ENCODE measurements at places on chromosomes 1 and 21.

DNA sequence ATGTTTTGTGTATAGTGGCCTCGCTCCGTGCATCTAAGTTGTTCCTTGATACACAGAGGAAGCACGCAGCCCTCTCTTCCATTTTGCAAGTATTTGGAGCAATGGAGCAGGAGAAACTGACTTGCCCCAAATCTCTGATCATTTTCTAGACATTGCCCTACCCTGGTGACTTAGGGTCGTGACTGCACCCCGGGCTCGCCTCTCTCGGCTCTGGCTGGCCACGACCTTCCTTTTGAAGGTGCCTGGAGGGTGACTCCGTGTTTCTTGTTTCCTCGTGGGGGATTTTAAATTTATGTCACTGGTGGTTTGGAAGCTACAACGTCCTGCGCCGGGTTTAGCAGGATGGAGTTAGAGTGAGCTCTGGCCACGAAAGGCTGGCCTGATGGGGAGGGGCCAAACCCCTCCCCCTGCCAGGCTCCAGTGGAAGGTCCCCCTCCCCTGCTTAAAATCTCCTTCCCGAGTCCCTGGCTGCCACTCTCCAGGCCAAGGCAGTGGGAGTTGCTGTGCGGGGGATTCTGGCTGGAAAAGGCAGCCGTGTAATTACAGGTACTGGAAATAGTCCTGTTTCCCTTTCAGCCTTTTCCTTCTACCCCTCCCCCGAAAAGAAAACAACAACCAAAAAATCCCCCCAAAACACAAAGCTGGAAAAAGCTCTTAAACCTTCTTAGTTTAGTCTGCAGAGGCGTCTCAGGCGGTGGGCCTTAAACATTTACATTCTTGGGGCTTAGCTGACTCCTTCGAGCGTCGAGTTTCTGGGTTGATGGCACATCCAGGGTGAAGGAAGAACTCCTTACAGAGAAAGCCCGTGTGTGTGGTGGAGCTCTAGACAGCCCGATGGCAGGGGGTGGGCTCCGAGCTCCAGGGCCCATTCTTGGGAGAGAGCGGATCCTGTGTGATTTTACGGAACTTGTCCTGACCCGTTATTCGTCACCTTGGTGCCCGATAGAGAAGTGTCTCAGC lies 28.1 kb downstream of the SPSB1 start:
- DNase-seq, result no peak

DNA sequence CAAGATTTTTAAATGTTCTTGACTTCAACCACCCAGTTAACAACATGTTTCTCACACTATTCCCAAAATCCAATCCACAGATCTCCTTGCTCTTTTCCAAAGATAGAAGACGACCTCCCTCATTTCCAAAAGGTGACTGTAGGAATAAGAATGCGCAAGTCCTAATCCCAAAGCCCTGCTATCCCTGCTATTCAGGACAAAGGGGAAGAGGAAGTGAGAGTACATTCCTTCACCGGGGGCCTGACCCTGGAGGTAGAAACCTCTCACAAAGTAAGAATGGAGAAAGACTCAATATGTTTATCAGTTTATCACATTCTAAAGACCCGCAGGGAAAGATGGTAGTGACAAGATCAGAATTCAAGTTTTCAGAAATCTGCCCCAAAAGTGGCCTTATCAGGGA lies 55.7 kb downstream of the PLEKHA6 start:
- DNase-seq, result no peak

DNA sequence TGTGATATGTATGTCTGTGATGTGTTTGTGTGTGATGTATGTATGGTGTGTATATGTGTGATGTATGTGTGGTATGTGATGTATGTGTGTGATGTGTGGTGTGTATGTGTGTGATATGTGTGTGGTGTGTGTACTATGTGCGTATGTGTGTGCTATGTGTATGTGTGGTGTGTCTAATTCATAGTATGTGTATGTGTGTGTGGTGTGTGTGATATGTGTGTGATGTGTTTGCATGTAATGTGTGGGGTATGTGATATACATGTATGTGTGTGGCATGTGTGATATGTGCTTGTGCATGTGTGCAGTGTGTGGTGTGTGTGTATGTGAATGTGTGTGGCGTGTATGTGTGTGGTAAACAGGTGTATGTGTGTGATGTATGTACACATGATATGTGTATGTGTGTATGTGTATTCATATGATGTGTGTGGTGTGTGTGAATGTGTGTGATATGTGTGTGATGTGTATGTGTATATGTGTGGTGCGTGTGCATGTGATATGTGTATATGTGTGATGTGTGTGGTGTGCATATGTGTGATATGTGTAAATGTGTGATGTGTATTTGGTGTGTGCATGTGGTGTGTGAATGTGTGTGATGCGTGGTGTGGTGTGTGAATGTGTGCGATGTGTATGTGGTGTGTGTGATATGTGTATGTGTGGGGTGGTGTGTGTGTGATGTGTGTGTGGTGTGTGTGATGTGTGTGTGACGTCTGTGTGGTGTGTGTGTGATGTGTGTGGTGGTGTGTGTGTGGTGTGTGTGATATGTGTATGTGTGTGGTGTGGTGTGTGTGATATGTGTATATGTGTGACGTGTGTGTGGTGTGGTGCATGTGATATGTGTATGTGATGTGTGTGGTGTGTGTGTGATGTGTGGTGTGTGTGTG lies 8.0 kb upstream of the PCBP3 start:
- no peak for DNase-seq

GRCh38 chr21:33762803-33763581 lies 120.7 kb downstream of the ITSN1 start:
- no peak for DNase-seq

DNA sequence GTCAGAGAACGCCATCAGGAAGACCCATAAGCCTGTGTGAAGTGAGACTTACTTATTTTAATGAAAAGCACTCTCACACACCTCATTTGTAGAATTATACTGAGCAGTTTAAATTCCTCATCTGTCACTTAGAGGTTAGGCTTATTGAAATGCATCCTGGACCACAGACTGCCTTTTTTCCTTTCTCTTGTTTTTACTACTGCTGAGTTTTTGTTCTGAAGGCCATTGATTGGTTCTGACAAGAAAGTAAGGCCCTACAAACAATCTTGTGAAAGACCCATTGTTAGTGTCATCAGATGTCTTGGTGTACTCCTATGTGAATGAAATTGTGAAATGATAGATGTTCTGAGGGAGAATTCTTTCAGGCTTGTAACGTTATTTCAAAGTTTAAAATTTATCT lies 1343.3 kb upstream of the ADGRL2 start:
- DNase-seq, result no peak

GRCh38 chr1:236280438-236281197 lies 1.1 kb downstream of the ERO1B start:
- DNase-seq, result peak; percentile 2

DNA sequence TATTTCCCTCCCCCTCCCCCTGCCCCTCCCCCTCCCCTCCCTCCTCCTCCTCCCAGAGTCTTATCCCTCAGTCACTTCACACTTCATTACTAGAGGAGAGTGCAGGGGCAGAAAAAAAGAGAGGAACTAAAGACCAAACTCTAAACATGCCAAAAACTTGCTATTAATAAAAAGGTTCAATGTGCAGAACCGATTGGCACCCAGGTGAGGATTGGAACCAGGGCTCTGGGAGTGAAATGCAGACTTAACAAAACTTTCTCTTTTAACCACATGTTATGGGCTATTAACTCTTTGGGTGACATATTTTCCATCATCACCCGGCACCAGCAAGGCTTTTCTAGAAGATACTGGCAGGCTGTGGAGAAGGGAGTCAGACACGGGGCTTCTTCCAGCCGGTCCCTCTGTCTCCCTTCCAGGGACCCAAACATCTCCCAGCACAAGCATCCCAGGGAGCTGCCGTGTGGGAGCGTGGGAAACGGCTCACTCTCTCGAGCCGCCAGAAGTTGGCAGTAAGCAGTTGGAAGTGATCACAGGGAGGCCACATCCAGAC lies 13.6 kb downstream of the NID1 start:
- DNase-seq, result no peak

DNA sequence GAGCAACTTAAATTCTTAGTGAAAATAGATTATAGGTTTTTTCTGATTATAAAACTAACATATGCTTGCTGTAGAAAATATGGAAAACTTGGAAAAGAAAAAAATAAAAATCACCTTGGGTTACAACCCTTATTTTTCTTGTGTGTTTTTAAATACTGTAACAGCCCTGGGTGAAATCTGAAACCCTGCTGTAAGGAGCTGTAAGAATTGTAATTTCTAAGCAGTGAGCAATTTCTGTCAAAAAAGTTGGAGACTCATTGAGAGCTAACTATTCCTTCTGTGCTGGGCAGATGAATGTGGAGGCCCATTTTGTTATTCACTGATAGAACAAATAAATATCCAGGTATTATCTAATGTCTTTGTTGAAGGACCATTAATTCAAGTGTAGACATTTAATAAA lies 42.6 kb downstream of the ADCY10 start:
- no peak for DNase-seq

DNA sequence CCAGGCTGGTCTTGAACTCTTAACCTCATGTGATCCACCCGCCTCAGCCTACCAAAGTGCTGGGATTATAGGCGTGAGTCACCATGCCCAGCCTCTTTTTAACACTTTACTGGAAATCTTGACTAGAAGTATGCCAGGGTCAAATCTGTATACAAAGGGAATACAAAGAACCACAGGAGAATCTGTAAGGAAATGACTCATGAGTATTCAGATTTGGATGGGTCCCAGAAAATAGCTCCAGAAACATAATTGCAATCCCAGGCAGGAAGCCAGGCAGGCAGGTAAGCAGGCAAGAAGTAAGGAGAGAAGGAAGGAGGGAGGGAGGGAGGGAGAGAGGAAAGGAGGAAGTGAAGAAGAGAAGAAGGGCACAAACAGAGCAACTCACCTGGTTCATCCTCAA lies 22.8 kb upstream of the TIAM1 start:
- DNase-seq, result no peak

GRCh38 chr1:103945774-103946173 lies 196.1 kb downstream of the AMY1C start:
- DNase-seq, result no peak
